ENCODE measurements at places on chromosomes 3 and 15.

DNA sequence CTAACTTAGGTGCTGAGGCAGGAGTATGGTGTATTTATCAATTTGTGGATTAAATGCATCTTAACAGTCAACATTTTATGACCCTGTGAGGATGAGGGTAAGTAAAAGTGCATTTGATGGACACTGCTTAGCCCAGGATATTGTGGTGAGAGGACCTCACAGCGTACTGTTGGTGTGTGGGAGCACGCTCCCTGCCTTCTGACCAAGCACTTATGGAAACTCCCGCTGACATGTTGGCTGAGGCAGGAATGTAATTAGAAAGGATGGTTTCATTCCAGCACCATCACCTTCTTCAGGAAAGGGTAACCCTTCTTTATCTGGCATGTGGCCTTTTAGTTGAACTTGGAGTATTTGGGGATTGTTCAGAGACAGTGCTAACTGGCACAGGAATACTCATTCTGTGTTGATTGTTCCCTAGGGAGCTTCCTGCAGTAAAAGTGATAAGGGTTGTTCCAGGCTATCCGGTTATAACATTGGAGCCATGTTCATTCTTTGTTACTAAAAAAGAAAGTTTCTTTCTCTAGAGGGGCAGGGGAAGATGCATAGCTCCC is 11.7 kb upstream of the FSTL1 start:
- no peak for DNase-seq

- DNase-seq = no peak
These were observed 7.5 kb downstream of the KNSTRN start for GRCh38 chr15:40389824-40390595.

DNA sequence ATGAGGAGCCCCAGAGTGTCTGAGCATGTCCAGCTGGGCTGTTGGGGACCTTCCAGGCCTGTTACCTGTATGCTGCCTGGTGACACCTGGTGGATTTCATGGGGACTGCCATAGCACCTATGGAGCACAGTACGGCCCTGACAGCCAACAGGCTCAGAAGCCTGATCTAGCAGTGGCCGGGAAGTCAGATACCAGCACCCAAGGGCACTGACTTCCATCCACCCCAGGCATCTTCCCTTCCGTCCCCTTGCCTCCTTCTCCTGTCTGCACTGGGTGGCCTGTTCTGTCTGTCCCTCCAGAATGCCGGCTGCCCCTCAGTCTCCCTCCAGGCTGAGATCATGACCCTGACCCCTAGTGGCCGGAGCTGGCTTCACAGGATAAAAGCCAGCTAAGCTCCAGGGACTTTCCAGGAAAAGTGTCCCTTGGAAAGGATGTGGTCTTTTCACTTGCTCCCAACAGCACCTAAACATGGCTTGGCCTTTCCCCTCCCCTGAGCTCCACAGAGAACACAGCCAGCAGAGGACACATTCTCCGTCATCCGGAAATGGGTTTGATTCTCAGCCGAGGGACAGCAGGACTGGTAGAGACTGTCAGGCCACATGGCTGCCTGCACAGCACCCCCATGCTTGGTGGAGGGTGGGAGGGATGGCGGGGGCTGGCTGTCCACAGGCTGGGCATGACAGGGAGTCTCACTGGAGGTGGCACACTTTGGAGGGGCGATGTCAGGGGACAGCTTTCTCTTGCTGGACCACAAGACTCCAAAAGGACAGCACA is 9.5 kb downstream of the RPS17 start:
- DNase-seq = peak; percentile 67

DNA sequence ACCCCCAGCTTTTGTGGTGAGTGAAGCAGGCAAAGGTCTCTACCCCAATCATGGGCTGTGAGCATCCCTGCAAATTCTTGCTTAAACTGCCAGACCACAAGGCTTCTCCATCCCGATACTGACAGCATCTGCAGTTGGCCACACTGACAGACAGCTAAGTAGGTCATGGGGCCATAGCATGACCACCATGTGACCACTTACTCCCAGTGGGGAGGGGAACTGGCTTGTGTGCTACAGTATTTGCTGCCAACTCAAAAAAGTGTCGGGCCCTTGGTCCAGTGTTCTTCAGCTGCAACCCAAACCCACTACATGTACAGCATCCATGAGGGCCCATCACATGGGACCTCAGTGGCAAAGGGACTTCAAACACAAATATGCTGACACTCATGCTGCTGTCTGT is 103.4 kb downstream of the SEC22A start:
- DNase-seq = no peak

- DNase-seq = no peak
These were observed 31.1 kb downstream of the SLCO3A1 start for GRCh38 chr15:91884606-91885005.

- DNase-seq = no peak
These were observed 40.0 kb downstream of the MYO9A start for GRCh38 chr15:72077950-72078349.

DNA sequence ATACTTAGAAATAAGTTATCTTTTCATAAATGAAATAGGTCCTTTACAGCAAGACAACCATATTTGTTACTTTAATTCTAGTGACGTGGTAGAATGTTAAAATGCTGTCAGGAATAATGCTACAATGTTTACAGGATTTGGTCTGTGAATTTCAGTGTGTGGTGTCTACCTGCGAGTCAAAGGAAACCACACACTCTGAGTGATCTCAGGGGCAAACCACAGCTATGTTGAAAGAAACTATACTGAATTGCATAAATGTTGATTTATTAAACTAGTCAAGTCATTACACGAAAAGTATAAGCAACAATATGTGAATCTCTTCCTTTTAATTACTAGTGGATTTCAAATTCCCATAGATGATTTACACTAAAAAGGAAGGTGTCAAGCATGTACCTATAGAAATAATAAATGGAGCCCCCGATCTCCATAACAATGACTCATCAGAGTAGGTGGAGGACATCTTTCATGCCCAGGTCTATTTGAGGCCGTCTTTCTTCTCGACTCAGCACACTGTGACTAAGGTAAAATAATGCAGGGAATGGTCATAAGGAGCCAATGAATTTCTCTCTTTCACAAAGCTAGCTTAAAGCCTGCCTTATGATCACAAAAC is 463.0 kb downstream of the ERC2 start:
- no peak for DNase-seq

Data from activated CD4-positive, alpha-beta T cell treated with anti-CD3 and anti-CD28 coated beads, Interleukin-2, amount 50 U/mL, for 16 hours (primary cell).